ENCODE measurements at places on chromosomes 16 and 17. TPM values are rescaled to one million over a fixed set of nuclear protein-coding genes. Genes with fewer than 3 reads are reported as not detected.

The MYL11 gene
- not detected for total RNA-seq

DNA sequence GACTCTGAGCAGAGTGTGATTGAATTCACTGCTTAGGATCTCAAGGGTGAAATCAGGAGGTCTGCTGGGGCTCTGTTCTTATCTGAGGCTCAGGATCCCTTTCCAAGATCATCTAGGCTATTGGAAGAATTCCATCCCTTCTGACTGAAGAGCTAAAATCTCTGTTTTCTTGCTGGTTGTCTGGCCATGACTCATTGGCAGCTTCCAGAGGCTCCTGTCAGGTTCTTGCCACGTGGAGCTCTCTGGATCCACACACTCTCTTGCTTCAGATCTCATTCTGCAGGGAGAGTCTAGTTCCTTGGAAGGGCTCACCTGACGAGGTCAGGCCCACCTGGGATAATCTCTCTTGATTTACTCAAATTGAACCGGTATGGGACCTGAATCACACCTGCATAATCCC, 930.7 kb downstream of the CDH8 start:
- no peak for DNase-seq

DNA sequence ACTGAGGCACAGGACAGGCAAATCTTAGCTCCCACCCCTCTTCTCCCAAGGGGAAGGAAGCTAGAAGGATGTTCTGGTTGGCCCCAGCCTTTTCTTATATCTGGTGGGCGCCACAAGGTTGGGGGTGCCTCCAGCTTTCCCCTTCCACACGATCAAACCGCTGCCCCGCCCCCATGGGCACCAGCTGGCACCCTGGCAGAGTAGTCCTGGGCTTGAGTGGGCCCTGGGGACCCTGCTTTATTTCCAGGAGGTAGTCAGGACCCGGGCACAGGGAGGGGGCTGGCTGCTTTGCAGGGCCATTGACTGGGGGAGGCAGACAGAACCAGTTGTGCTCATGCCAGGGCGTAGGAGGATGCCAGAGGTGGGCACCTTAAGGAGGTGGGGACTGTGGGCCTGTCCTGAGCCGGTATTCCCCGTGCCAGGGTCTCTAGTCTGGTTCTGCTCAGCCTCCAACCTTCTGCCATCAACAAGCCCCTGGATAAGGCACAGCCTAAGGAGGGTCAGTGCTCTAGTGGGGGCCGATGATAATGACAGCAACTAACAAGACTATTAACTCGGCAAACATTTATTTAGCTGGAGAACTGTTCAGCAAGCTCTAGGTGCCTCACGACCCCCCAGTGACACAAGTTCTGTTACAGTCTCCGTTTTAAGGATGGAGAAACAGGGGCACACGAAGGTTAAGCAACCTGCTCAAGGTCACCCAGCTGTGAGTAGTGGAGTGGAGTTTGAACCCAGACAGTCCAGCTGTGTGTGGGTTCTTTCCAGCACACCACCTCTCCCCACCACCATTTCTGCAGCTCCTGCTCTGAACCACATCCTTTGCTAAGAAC, 7.6 kb upstream of the PPP1R1B start:
- DNase-seq = no peak

- DNase-seq = no peak
Observed at GRCh38 chr16:51035711-51036110, 115.4 kb downstream of the SALL1 start.
